ENCODE measurements at places on chromosomes 1 and 21. TPM values are rescaled to one million over a fixed set of nuclear protein-coding genes. Genes with fewer than 3 reads are reported as not detected.

Gene MYOM3
- 2.5 TPM for total RNA-seq

DNA sequence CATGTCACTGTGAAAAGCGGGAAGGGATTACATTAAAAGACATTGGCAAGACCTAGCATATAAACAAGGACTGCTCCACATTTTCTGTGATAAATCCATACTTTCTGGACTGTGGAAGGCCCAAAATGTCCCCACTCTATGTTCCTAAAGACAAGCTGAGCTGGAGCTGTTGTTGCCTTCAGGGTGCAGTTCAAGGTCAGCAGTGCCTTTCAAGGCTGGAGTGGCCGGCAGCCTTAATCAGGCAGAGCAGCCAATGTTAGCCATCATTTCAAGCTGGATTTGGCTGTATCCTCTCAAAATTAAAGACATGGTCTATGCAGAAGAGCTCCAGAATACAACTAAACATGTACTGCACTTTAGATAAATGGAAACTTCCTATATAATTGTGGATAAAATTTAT is 70.4 kb upstream of the ADAM30 start:
- no peak for DNase-seq

- DNase-seq = no peak
Observed at GRCh38 chr1:9903801-9904527, 6.1 kb downstream of the CTNNBIP1 start.

DNA sequence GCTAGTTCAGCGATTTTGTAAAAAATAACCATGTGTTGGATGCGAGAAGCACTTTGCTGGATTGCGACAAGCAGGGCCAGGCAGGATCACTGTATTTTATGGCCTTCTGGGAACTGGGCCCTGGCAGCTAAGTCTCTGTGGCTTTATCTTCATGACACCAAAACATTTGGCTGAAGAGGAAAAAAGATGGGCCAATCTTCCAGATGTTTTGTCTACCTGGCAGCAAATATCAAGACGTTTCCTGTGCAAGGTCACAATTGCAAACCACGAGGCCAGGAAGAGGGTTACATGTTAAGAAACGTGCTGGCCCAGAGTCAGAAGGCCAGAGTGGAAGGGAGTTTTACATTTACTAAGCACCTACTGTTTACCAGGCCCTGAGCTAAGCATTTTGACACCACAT is 22.1 kb downstream of the GRIK3 start:
- no peak for DNase-seq

DNA sequence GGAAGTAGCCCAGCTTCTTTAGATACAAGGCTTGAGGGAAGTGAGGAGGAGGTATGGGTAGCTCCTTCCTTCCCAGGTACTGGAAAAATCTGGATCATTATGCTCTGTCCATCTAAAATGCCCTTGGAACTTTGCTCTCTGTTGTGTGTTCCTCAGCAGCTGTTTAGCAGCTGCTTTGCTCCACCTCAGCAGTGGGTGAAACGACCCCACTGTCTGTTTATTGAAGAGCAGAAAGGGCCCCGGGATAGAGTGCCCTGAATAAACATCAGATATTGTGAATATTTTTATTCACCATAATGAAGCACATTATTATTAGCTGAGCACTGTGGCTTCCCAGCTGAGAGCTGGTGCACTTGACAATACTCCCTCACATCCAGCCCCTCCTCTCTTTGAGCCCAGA is 237.9 kb downstream of the PBX1 start:
- DNase-seq = no peak

GRCh38 chr1:82392513-82392912 is 591.8 kb downstream of the ADGRL2 start:
- no peak for DNase-seq

DNA sequence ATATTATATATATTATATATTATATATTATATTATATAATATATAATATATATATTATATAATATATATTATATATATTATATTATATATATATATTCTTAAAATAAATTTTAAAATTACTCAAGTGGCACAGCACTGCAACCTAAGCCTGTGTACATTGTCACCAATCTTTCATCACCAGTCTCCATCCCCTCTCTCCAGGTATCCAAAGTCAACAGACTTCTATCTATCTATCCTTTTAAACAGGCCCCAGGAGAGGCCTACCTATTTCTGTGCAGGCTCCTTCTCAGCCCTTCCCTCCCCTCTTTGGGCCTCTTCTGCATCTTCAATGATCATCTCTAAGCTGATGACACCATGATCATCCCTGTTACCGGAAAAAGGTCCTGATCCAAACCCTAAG is 111.7 kb downstream of the RHOU start:
- peak; percentile 60 for DNase-seq

Gene FCRL6
- total RNA-seq = not detected

Gene C1orf141
- not detected for total RNA-seq

- no peak for DNase-seq
Observed at GRCh38 chr1:215868500-215868899, 301.4 kb downstream of the KCTD3 start.

DNA sequence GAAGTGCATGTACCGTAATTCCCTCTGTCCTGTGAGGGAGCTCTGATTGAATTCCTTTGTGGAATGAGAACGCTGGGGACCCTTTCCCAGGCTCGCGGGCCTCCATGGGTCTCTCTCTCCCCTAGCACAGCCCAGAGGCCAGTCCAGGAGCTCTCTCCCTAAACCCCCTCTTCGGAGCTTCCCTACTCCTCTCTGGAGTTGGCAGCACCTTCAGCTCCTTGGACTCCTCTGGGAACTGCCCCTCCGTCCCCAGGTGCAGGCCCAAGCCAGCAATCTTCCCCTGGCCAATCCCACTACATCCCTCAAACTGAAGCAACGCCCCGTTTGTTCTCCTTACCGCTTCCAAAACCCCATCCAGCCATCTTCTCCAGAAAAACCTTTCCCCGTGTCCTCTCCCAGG is 10.5 kb upstream of the SYNC start:
- DNase-seq = no peak

Gene LCE3B
- not detected for total RNA-seq

DNA sequence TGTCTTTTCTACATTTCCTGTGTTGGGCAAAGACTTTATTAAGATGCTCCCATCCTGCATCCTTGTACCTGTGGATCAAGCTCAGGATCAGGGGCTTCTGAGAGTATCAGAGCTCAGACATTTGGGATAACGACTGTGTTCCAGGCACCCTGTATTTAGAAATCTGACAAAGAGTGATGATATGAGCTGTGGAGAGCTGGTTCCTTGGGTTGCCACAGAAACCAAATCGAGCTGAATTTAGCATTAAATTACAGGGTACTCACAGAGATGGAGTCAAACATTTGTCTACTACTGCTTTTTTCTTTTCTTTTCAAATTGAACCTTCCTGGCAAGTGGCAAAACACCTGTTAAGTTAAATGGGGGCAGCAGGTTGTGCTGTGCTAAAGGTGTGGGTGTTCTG is 110.6 kb downstream of the XCL2 start:
- no peak for DNase-seq

DNA sequence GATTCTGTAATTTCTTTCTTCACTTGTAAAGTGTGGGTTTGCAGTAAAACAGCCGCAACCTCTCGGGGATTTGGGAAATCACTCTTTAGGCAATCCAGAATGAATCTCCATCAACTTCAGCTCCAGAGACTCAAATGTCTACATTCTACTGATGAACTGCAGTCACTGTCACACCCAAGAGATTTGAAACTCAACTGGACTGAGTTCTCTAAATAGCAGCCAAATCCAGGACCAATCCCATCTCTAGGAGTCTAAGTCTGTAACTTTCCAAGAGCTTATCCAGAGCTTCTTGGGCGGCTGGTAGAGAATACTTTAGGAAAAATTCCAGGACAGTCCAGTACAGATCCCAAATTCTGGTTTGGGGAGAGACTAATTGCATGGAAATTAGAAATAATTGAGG is 62.9 kb downstream of the ADAMTS1 start:
- DNase-seq = no peak

Gene B3GALT2
- total RNA-seq = 1.2 TPM

- no peak for DNase-seq
Observed at GRCh38 chr1:75412616-75413015, 198.3 kb downstream of the SLC44A5 start.

GRCh38 chr1:11595285-11595684 is 58.9 kb downstream of the FBXO2 start:
- DNase-seq = no peak

- peak; percentile 62 for DNase-seq
Observed at GRCh38 chr1:59137276-59137615, 159.6 kb upstream of the FGGY start.

DNA sequence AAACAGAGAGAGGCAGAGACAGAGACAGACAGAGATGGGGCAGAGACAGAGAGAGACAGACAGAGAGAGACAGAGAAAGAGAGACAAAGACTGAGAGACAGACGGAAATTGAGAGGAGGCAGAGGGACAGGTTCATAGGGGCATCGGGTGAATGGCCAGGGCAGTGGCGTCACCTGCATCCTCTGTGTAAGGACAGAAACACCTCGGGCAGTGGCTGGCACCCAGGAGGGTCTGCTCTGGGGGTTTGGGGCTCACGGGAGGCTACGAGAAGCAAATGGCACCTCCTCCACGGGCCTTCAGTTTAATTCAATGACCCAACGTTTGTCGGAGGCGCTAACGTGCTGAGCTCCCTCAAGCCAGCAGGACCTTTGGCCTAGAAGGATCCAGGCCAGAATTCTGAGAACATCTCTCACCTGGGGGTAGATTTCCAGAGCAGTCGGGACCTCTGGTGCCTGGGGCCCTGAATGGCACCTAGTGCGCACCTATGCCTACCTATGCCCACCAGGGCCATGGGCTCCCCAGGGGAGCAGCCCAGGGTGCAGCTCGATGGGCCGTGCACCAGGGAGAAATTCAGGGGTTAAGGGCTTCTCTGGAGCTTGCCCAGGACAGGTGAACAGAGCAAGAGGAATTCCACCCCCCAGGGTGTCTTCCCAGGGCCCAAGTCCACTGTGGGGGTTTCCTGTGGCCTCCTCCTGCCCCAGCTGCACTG is 20.6 kb upstream of the PTTG1IP start:
- no peak for DNase-seq

- DNase-seq = no peak
Observed at GRCh38 chr1:238830036-238830611, 556.2 kb upstream of the CHRM3 start.

- DNase-seq = no peak
Observed at GRCh38 chr1:9093581-9093980, 24.1 kb upstream of the SLC2A5 start.

- DNase-seq = no peak
Observed at GRCh38 chr1:89037186-89037585, 14.5 kb upstream of the GBP3 start.

Gene COL8A2
- 20.7 TPM for total RNA-seq

Gene JUN
- 116 TPM for total RNA-seq

- DNase-seq = peak; percentile 34
Observed at GRCh38 chr1:41623736-41624135, 139.3 kb upstream of the EDN2 start.

- DNase-seq = peak; percentile 74
Observed at GRCh38 chr1:35931446-35932157, 697 bp downstream of the AGO3 start.

- DNase-seq = no peak
Observed at GRCh38 chr1:14506471-14507255, 91.8 kb upstream of the KAZN start.

Gene FTCD
- 2.5 TPM for total RNA-seq

DNA sequence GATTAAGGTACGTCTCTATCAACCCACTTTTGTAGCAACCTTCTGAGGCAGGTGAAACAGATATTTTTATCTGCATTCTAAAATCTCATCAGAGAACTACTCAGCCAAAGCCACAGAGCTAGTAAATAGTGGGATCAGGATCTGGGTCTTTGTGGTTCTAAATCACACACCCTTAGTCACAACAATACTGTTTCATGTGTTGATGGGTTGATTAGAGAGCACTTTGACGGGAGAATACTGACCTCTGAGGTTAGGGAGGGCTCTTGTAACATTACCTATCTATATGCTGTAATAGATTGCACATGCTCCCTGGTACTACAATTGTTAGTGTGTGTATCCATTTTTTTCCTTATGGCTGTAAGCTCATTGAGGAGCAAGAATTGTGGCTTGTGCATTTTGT is 45.5 kb upstream of the CCDC190 start:
- DNase-seq = no peak

Gene SLAMF6
- 1.4 TPM for total RNA-seq

Gene PRKAB2
- 24.9 TPM for total RNA-seq

DNA sequence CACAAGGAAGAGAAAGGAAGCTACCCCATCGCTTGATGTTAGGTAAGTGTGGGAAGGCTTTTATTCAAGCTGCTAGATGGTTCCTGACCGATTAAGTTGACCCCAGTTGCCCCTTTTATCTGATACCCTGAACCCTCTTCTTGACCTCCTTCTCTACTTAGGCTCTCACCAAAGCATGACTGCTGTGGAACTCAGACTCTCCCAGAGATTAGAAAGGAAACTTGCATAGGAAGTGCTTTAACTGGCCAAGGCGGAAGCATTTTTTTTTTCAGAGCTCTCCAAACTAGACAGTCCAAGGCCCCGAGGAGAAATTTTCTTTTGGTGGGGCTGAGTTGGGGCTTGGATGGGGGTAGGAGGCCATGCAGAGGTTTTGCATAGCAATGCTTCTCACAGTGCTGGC is 101.3 kb upstream of the USP24 start:
- no peak for DNase-seq

Data from esophagus muscularis mucosa (tissue), 4 donors.